Astrocyte of the spinal cord (primary cell): ENCODE measurements at places on chromosomes 16 and 17.

DNA sequence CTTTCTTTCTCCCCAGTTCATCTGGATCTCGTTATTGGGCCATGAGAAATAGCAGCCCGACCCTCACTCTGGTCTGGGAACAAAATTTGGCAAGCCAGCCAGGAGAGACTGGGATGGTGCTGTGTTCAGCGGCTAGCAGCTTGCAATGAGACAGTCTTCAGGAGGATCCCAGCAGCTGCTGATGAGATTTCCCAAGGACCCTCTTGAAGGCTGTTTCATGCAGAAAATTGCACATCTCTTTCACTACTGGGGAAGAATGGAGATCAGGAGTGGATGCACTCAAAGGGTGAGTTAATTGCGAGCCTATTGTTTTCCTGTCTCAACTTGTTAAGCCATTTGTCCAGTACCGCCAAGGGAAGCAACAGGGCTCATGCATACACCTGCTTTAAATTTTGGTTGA, 5.5 kb upstream of the COIL start:
- no peak for DNase-seq

DNA sequence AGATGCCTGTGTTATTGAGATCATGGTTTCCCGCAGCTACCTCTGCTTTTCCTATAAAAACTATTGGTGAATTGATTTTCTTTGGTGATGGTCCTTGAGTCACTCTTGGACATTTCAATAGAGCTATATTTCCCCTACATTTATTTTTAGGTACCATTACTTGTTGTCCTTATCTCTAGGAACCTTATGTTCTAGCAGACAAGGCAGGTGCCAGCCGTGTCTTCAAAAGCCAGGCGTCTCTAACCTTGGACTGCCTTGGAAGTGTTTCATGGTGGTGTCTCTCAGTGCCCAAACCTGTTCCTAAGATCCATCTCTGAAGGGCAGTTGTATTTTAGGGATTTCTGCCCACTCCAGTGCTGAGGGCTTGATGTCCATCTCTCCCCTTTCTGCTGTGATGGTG, 77.4 kb upstream of the CLEC18A start:
- no peak for DNase-seq

DNA sequence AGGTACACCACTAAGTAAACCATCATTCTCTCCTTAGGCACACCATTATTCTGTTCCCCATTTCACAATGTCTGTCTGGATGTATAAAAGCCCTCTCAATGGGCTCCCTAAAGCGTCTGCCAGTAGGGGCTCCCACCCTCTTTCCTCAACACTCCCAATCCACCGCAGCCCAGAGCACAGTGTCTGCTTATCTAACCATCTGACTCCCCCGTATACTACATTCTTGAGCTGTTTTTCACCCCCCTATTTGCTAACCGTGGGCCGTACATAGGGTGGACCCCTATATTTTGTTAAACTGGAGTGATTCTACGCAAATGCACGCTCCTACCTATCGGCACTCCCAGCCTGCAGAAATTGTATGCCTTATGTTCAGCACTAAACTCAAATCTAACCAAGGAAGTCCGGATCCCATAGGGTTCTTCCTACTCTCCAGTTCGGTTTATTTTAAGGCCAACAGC, 685 bp upstream of the PSMD3 start:
- DNase-seq, result no peak

DNA sequence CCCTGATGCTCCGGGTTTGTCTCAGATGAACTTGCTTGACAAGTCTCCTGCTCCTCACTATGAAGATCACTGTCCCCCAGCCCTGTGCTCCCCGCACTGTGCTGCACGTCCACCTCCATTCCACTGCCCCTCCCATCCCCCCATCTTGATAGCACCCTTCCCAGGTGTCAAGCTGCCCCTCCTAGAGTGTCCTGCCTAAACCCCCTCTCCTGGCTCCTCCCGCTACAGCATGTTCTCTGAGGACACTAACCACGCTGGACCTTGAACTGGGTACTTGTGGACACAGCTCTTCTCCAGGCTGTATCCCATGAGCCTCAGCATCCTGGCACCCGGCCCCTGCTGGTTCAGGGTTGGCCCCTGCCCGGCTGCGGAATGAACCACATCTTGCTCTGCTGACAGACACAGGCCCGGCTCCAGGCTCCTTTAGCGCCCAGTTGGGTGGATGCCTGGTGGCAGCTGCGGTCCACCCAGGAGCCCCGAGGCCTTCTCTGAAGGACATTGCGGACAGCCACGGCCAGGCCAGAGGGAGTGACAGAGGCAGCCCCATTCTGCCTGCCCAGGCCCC, 18.5 kb downstream of the DEXI start:
- no peak for DNase-seq

- DNase-seq, result no peak
These were observed 101.2 kb upstream of the DHX40 start for GRCh38 chr17:59464246-59464645.
